ENCODE measurements at places on chromosomes 2 and 18.

GRCh38 chr2:241108271-241109209, 6.5 kb upstream of the MTERF4 start:
- DNase-seq, result no peak

- no peak for DNase-seq
These were observed 941.3 kb upstream of the NXPH2 start for GRCh38 chr2:139721411-139721995.

- no peak for DNase-seq
These were observed 16.7 kb downstream of the IL1F10 start for GRCh38 chr2:113084249-113085000.

- no peak for DNase-seq
These were observed 27.1 kb downstream of the RAB31 start for GRCh38 chr18:9735238-9735637.

DNA sequence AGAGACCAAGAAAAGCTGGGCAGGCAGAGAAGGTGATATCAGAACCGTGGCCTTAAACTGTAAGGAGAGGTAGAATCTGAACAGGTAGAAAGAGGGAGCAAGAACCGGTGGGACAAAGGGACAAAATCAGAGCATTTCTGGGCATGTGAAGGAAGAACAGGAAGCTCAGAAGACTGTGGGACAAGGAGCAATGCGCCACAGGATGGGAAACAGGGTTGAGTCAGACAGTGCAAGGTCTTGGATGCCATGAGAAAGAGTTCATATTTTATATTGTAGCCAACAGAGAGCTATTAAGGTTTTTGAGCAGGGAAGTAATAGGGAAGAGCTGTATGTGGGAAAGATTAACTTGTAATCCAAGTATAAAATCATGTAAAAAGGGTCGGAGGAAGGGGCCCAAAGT, 106.4 kb upstream of the UGP2 start:
- DNase-seq, result no peak

GRCh38 chr2:10433947-10434885, 13.9 kb downstream of the ODC1 start:
- DNase-seq, result no peak

- no peak for DNase-seq
These were observed 12.8 kb upstream of the GCG start for GRCh38 chr2:162164802-162165201.

GRCh38 chr2:222813177-222813843, 47.5 kb upstream of the ACSL3 start:
- DNase-seq, result no peak

DNA sequence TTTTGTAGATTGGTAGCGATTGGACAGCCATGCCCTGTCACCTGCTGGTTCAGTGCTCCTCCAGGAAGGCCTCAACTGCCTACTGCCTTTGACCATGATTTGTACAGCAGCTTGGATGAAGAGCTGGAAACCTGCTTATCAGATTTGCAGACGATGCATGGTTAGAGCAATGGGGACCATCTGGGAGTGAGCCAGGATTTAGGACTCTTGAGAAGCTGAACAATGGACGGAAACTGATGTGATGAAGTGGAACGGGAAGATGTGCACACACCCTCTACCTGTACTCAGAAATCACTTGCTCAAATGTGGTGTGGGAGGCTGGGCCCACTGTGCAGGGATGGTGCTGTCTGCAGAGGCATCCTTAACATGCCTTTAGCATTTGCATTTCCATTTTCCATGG, 57.2 kb downstream of the NCK2 start:
- no peak for DNase-seq

- peak; percentile 59 for DNase-seq
These were observed 72.8 kb downstream of the PLEKHA3 start for GRCh38 chr2:178553047-178553446.

DNA sequence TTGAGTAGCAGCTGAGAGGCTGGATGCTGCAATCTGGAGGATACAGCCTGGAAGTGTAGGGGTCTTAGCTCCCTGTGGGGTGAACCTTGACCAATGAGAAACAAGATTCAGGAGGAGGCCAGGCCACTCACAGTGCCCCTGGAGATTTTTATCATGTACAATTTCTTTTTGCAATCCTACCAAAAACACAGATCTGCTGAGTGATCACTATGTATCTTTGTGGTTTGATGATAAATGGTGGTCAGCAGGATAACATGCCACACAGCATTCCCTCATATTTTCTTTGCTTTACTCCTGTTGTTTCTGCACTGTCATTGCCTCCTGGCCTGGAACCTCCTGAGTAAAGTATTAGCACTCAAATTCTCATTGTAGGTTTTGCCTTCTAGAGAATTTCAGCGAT, 357.9 kb downstream of the THSD7B start:
- peak; percentile 72 for DNase-seq
